Cortex of kidney (tissue), 1 donor: ENCODE measurements at places on chromosomes 2 and 18.

- no peak for DNase-seq
These were observed 1142.1 kb downstream of the DPP10 start for GRCh38 chr2:115584507-115584906.

DNA sequence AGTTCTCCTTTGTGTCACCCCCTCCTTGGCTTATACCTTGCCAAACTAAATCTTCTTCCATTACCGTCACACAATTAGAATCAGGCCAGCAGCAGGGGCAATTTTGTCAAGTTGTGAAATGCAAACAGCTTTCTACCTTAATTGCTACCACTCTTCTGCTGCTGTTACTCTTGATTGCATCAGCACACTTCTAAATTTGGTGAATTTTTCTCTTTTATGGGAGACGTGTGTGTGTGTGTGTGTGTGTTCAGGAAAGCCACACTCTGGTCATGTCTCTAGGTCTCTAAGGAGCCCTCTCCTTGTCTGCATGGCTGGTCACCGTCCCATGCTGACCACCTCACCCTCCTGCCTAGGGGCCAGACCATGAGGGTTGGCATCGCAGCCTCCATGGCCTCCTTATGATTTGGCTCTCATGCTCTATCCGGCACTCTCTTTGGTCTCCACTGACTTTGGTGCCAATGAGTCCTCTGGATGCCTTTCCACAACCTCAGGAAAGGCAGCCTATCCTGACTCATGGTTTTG, 87.7 kb downstream of the GATA6 start:
- no peak for DNase-seq

- DNase-seq, result no peak
These were observed 15.5 kb upstream of the ATG16L1 start for GRCh38 chr2:233235977-233236376.

DNA sequence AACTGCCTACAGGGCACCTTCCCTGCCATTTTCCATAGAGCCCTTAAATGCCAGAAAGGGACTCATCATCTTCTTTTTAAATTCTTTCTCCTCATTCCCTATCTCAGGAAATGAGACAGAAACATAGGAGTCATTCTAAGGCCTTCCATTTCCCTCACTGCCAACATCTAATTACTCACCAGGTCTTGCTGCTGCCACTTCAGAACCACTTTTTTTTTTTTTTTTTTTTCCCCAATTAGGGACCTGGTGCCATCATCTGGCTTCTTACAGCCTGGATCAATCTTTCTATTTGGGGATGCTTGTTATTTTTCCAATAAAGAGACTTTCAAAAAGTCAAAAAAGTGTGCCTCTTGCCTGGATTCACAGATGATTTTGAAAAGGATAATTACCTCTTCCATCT, 373.4 kb downstream of the LPIN1 start:
- DNase-seq, result no peak

DNA sequence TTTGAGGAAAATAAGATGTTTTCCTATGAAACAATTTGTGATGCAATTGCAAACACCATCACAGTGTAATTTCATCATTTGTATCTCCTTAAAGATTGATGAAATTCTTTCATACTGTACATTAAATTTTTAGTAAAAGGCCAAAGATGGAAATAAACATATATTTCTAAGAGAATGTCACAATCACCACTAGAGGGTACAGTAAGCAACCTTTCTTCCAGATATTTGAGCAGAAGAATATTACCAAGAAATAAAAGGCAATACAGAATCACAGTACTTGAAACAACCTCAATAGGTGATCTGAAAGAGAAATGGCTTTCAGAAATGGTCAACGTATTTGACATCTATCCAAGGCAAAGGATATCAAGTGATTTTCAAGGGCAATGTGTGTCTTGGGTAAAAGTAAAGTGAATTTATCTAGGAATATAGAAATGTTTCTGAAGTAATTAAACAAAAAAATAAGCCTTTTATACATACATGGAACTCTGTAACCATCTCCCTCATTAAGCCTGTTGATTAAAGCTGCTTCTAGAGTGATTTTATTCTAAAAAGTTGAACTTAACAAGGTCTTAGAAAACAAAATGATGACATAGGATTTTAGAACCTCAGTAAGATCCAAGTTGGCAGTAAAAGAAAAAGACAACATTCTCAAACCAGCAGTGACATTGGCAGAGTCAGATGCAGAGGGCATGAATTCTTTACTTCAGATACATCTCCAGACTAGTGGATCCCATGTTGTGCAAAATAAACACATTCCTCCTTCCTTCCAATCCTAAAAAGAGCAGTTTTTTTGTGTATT, 90.3 kb upstream of the SESTD1 start:
- DNase-seq, result no peak

DNA sequence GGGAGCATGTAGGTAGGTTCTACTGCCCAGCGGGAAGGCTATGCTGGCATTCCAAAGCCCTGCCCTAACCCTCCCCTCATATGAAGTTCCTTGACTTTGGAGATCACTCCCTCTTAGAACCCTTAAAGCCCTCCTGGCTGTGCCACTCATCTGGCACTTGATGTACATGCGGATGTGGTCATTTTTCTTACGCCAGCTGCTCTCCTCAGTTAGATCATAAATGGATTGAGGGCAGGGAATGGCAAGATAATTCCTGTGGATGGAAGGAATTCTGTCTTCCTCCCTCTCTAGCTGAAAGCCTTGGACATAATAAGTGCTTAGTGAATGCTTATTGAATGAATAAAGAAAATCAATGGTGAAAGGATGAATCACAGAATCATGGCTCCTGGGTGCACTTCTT, 51.6 kb downstream of the SLC4A3 start:
- no peak for DNase-seq

DNA sequence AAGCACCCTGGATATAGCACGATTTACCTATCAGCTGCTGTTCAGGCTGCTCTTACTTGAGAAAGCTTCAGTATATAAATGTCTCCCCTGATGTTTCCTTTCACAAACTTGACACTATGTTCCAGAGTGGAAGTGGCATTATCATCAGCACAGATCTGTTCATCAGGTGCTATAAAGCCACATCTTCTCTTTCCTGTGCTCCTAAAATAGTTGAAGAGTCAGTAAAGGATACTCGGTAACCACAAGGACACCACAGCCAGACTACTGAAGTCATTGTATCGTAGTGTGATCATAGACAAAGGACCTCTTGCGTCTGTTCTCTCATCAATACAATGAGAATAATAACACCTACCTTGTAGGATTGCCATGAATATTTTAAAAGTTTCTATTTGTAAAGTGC, 841.0 kb upstream of the CELF4 start:
- no peak for DNase-seq
